NAMALWA (cell line): ENCODE measurements at places on chromosomes 4 and X.
A peak's percentile ranks its signal among the peaks of the same experiment; 100 is the strongest.

GRCh38 chrX:32987142-32987541 is 224.2 kb downstream of the DMD start:
- no peak for DNase-seq

GRCh38 chrX:51098046-51098445 is 187.5 kb downstream of the BMP15 start:
- DNase-seq = no peak

GRCh38 chr4:120874792-120875774 is 47.4 kb downstream of the PRDM5 start:
- DNase-seq = no peak

DNA sequence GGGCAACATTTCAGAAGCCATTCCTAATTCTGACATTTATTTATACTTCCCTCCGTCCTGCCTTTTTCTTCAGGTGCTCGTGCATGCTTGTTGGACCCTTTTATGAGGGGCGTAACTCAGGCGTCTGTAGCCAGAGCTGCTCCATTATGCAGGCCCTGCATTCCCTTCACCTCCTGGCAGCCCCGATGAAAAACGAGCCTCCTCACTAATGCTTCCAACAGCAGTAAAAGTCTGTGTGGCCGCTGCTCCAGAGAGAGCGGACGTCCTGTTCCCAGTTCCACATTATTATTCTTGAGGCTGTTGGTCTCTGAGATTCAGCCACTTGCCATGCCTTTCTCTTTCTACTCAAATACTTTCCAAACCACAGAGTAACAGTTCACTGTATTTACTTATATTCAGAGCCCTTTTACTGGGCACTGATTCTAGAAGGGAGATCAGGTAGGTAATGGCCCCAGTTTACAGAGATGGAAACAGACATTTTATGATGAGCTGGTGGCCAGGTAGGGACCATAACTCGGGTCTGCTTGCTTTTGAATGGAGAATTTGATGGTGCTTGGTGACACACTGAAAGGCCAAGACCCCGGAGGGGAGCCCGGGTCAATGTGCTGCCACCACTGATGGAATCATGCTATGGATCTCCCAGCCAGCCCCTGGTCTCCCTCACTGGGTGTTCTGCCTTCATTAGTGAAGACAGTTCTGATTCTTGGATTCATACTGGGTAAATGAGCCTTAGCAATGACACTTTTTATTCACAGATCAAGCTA is 101.0 kb downstream of the GATB start:
- no peak for DNase-seq

DNA sequence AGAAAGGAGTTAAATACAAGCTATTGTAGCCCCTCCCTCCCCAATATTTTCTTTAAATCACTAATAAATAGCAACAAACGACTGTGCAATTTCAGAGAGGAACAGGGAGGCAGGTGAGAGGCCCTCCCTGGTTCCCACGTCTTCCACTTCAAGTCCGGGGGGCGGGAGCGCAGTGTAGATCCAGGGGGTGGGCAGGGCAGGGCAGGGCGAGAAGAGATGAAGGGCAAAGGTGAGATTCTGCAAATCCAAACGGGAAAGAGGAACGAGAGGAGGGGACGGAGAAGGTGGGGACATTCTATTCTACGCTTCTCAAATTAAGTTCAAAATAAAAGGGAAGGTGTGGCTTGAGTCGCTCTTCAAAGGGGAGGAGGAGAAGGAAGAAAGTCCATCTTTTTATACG is 6.8 kb downstream of the NKX6-1 start:
- DNase-seq = no peak

- DNase-seq = peak; percentile 66
These were observed 2.7 kb upstream of the GEMIN8 start for GRCh38 chrX:14032406-14032805.

GRCh38 chr4:2445571-2445970 is 23.3 kb upstream of the RNF4 start:
- DNase-seq = no peak

DNA sequence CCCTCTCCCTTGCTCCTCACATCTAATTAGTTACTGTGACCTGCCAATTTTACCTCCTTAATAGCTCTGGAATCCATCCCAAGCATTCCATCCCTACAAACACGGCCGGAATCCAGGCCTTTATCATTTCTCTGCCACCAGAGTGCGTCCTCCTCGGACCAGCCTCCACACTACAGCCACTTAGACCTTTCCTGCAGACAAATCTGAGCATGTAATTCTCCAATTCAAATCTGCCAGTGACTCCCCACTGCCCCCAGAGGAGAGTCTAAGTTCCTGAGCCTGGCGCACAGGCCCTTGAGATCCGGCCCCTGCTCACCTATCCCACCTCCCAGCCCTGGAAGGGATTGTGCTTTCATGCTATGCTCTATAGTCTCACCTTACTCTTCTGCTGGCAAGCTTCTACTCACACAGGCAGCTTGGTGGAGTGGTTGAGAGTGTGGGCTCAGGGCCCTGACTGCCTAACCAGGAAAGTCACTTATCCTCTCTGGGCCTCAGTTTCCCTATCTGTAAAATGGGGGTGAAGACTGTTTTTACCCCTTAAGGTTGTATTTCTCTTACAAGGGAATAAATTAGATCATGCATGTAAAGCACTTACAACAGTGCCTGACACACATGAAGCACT is 31.2 kb downstream of the PJA1 start:
- DNase-seq = peak; percentile 50

DNA sequence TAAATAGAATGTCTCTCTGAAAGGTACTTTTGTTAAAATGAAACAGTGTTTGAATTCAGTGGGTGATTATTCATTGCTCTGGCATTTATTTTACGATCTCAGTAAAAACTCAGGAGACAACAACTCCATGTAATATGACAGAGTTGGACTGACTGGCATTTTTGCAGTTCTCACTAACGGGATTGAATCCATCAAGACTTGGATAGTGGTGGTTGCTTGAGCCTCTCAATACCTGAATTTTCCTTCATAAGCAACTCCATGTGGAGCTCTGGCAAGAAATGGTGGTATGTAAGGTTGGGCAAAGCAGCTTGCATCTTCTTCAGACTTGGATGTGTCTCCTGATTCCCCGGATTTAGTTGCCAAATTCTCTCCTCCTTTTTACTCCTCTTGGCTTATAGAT is 72.7 kb downstream of the FRMPD4 start:
- no peak for DNase-seq

DNA sequence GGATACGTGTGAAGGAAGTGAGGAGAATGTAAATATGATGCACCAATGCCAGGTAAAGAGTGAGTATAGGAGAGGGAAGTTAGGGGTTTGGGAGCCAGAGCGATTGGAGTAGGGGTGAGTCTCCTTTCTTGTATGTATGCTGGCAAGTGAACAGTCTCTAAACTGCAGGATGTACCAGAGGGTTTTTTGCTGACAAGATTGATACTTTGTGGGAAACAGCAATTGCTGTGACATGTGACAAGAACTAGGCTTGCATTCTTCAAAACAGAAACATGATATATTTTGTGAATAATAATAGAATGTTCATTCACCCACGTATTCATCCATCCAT is 706 bp downstream of the CHIC1 start:
- DNase-seq = no peak

DNA sequence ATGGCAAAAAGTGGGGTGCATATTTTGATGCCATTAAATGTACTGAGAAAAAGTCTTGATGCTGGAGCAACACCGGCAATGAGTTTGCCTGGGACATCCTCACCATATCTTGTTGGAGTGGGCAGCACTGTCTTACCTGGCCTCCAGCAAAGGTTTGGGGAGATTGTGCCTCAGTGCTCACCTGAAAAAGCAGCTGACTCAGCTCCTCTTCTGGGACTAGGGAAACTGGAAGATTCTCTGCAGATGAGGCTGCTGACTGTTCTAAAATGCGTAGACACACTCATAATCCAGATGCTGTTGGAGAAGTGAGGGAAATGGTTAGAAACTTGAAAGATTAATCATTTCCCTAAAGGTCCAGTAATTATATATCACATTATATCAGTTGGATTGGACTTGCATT is 593.7 kb upstream of the HS3ST1 start:
- DNase-seq = no peak

GRCh38 chr4:144599621-144600020 is 46.3 kb upstream of the HHIP start:
- DNase-seq = no peak

- no peak for DNase-seq
These were observed 39.9 kb upstream of the MXD4 start for GRCh38 chr4:2301806-2302205.

- no peak for DNase-seq
These were observed 138.0 kb upstream of the FAM9B start for GRCh38 chrX:9171841-9172463.

- DNase-seq = no peak
These were observed 1.2 kb downstream of the BBS12 start for GRCh38 chr4:122733787-122734120.

GRCh38 chr4:92303621-92304027 is at the start of gene GRID2:
TSS of gene GRID2 (plus strand) at chr4:92303966.
- DNase-seq = no peak

DNA sequence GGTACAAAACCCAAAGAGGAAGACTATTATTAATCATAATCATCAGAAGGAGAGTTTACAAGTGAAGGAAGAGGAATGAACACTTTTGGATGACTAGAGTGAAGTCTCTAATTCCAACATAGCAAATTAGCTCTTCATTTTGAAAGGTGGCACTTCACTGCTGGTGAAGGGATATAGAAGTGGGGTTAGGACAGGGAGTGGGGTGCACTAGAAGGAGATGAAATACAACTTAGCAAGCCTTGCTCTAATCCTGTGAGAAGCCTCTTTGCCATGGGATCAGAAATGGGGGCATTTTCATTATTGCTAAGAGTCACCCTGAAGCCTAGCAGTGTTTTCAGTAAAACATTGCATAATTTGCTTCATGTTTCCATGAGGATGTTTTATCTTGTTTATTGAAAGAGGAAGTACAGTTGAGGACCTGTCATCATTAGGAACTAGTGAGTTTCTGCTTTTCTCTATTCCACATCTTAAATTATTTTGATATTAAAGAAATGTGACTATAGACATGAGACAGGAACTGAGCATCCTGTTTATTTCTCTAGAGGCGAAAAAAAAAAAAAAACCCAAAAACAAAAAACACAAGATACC is 9.3 kb upstream of the GRPR start:
- DNase-seq = peak; percentile 10

- no peak for DNase-seq
These were observed 143.5 kb upstream of the LNX1 start for GRCh38 chr4:53734584-53735353.

DNA sequence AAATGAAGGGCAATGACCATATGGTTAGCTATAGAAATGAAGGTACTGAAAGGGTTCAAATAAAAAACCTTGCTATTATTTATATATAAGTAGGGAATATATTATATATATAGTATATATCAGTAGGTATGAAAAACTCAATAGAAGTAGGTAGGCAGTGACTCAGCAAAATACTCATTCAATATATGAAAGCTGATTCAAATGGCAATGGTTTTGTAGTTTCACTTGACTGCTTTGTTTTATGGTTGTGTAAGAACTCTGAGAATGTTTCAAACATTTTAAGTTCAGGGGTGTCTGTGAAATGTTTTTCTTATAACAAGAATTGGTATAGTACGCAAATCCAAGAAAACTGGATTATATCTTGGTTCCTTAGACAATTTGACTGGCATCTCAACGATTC is 4.1 kb downstream of the ZNF280C start:
- DNase-seq = no peak

- no peak for DNase-seq
These were observed 690.0 kb downstream of the TRAM1L1 start for GRCh38 chr4:116395408-116395807.

- no peak for DNase-seq
These were observed 17.3 kb upstream of the C1GALT1C1 start for GRCh38 chrX:120647127-120647526.

GRCh38 chrX:137363559-137363958 is 202.4 kb upstream of the ZIC3 start:
- no peak for DNase-seq

DNA sequence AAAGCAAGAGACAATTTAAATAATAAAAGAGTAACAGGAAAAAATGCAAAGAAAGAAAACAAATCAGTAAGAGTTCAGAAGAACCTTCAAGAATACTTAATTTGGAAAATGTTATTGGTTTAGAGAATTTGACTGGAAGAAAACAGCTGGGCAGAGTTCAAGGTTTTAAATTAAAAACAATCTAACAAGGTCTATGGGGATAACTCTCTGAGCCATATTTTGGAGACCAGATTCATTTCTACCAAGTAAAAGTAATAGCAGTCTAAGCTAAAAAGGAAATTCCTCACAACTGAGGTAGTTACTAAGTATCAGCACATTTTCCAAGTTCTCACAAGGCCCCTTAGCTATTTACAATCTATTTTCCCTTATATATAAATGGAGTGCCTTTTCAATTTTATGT is 82.4 kb upstream of the TFDP3 start:
- no peak for DNase-seq

GRCh38 chr4:102451266-102451665 is 49.9 kb upstream of the NFKB1 start:
- DNase-seq = no peak

DNA sequence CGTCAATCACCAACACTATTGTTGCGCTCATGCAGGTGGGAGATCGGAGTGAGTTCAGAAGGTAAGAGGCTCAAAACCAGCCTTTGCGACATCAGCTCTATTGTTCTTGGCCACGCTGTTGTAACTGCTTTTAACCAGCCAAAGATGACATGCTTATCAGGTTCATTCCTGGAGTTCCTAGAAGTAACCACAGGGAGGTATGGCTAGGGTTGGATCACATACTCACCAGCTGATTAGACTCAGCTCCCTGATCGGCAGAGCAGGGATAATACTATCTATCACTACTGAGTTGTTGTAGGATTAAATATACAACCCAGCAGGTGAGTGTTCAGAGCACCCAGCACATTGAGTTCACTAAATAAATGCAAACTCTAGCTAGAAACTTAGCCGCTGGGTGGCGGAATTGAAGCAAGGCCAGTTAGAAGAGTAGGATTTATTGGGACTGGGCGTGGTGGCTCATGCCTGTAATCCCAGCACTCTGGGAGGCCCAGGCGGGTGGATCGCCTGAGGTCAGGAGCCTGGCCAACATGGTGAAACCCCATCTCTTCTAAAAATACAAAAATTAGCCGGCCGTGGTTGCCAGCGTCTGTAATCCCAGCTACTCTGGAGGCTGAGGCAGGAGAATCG is 12.4 kb downstream of the SLC34A2 start:
- DNase-seq = no peak

- DNase-seq = no peak
These were observed 160.8 kb upstream of the ANK2 start for GRCh38 chr4:112888622-112889021.

DNA sequence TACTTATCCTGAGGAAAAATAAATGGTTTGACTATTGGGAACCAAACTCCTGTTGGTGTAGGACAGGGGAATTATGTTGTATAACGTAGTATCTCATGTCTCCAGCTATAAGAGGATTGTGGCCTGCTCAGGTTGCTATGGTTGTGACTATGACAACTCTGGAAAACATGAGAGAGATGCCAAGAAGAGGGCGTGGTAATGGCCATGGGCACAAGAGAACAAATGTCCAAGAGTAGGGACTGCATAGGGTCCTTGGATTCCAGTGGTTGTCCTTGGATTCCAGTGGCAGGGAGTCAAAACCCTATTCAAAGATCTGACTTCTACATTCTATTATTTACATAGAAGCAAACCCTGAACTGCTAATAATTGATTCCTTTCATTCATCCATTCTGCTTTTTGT is 6.8 kb upstream of the MOB1B start:
- no peak for DNase-seq

GRCh38 chr4:79688691-79689090 is 280.7 kb upstream of the GK2 start:
- DNase-seq = no peak

- DNase-seq = no peak
These were observed 29.7 kb downstream of the ATG4A start for GRCh38 chrX:108121291-108121690.
